ENCODE measurements at places on chromosomes 2 and 18.

GRCh38 chr2:132632000-132632649, 37.9 kb downstream of the LYPD1 start:
- DNase-seq = no peak

- no peak for DNase-seq
These were observed 36.1 kb downstream of the OTX1 start for GRCh38 chr2:63086687-63087086.

DNA sequence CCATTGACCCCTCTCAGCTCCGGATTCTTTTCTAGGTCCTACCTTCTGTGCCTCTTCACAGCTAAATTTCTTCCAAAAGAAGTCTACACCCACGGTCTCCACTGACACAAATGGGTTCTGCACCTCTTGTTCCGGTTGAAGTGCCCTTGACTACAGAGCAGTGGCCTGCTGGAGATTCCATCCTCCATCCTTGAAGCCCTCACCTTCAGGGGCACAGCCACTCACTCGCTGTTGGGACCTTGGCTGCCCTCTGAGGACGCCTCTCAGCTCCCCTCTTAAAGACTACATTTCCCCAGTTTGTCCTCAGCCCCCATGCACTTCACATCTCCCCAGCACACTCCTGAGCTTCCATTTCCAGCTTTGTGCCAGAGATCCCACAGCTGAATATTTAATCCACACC, 226.3 kb downstream of the ATAD2B start:
- DNase-seq = no peak

- DNase-seq = no peak
These were observed 50.8 kb downstream of the NCK2 start for GRCh38 chr2:105795575-105795934.

DNA sequence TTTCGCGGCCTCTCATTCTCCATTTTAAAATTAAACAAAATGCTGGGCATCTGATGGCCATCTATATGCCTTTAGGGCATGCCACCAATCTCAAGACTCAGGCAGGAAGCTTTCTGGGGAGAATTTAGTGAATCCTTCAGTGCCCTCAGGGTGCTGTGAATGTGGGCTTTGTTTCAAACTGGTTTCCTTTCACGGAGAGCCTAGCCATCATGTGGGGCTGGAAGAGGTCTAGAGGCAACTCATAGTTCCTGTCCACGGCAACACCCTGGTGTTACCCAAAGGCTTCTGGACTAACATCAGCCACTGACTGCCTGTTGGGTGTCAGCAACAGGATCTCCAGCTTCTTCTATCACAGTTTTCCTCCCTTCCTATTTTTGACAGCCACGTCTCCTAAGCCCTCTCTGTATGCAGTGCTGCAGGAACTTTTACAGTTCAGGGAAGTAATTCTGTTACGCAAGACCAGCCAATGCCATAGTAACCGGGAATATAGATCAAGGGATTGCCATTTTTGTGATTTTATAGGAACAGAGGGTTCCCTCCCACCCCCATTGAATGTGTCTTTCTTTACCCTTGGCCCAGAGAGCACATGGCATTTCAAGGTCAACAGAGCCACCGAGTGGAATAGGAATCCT, 7.9 kb upstream of the WDR33 start:
- no peak for DNase-seq

DNA sequence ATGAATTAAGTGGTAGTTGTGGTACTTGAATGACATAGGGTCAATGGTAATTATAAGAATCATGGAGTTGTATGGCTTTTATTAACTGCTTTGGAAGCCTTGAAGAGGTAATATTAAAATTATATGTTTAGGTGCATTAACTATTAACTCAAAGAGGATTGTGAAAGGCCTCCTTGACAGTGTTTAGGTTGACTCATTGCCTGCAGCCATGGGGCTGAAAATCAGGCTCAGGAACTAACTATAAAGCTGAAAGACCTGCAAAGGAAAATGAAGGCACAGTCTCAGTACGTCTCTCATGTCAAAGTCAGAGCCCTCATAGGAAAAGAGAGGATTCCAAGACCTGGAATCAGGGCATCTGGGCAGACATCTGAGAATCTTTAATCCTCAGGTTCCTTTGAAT, 31.0 kb downstream of the CACNB4 start:
- no peak for DNase-seq

DNA sequence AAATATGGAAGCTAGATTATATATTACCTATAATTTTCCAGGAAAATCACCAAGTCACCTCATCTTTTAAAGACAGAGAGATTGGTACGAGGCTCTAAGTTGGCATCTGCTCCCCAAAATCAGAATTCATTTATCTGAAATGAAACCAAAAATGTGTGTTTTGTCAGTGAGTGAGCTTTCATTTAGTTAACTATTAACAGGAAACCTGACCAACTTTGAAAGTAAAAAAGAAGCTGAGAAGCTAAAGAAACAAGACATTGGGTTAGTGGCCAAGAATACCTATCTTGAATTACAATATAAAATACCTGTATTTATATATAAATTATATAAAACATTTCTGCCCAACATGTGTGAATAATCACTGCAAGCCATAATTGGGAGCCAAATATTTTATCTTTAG, 1.9 kb downstream of the MPPE1 start:
- no peak for DNase-seq

DNA sequence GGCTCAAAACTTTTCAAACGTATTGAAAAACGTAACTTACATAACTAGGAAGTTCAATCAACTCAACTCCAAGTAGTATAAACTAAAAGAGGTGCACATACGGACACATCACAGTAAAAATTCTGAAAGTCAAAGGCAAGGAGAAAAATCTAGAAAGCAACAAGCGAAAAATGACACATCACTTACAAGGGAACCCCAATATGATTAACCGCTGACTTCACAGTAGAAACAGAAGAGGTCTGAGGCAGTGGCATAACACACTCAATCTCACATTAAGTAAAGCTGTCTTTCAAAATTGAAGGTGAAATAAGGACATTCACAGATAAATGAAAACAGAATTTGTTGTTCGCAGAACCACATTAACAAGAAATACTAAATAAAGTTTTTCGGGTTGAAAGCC, 32.7 kb downstream of the PPP4R1 start:
- no peak for DNase-seq

- DNase-seq = no peak
These were observed 67.6 kb downstream of the CELF4 start for GRCh38 chr18:37497853-37498518.

DNA sequence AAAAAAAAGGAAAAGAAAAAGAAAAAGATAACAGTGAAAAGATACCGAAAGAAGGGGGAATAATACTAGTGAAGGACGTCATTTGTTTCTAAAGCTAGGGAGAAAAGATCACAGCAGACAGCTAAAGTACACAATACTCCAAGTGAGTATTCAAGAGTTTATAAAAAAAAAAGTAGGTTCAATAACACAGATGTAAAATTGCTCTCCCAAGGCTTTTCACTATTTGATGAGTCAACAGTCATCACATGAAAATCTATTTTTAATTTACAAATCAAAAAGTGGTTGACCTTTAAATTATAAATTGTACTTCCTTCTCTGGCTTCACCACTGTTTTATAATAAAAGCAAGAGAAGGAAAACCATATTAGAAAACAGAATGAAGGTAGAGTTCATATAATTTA, 144.0 kb downstream of the ZRANB3 start:
- no peak for DNase-seq

DNA sequence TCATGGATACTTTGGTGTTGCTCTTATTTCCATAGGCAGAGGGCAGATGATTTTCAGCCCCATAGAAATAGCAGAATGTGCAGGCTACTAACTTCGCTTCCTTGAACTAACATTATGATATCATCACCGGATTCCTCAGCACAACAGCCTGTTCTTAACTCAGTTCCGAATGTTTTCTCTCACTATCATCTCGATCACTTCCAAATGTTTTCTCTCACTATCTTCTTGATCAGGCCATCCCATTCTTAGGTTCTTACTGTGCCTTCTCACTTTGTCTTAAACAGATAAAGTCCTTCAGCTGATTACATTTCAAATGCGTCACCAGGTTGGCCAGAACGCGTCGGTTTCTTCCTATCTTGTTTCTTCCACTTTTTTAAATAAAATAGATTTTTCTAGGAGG, 11.4 kb upstream of the MBD2 start:
- no peak for DNase-seq

DNA sequence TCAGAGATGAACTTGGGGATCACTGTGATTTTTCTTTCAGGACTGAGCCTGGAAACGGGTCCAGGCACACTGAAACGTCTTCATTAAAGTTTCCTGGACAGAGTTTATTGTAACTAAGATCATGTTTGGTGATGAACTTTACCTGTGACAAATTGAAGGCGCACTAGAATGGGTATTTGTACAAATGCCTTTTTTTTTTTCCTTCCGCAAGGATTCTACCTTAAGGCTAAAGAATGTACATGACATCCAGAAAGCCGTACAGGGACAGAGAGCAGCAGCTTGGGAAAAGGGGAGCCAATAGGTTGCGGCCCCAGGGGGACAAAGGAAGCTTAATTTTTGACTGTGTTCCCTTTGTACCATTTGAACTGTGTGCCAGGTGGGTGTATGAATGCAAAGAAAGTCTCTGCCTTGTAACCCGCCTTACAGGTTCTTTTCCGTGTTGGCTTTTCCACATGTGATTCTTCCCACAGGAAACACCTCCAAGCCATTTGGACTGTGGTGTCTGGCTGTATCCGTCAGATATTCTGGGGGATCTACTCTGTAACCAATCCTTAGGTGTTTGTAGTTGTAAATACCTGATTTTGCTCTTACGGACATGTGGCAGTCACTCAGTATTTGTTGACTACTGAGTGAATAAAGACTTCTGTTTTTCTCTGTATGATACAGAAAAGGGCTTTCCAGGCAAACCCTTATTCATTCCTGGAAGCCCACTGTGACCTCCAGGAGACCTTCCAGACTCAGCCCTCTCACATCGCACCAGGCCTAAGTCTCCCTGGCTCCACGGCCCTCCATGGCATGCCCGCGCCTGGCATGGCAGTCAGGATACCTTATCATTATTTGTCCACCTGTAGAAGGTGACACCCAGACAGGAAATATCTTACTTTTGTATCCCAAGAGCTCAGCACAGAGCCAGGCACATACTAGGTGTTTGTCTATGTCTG, 1.1 kb downstream of the LRRFIP1 start:
- DNase-seq = no peak

DNA sequence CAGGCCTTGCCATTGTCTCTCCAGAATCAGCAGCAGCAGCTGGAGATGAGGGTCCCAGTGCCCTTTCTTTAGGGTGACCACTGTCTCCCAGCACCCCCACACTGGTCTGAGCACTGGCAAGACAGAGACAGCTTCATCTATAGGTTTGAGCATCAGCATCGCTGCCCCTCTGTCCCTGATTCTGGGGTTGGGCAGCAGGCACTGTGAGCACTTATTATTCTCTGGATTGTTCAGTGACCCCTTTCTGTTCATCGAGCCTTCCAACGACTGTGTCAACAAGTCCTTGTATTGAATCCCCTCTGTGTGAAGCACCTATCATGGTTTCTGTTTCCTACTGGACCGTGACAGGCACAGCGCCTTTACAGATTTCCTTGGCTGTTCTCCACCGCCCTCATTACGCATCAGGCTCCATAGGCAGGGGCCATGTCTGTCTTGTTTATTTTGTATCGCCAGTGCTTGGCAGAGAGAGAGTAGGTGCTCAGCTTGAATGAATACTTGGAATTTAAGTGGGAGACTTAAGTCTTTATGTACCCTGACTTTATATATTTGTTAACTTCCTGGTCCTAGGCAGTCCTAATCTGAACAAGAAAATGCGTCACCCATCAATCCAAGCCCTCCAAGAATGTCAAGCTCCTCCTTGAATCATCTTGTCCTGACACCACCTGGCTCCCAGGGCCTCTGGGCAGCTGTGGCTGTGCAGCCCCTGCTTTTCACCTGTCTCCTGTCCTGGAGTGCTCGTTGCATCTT, 11.4 kb downstream of the MALL start:
- DNase-seq = no peak

DNA sequence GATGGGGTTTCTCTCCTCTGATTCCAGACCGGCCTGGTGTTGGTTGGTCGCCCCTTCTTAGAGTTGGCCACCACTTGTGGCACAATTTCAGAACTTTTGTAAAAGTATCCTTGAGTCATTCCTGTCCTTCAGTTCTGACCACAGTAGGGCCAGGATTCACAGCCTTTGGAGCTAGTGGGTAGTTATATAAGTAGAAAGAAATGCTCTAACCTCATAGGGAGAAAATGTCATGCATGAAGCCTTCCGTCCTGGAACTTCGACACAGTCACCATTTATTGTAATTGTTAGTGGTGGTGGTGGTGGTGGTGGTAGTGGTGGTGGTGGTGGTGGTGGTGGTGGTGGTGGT, 65.4 kb downstream of the EPAS1 start:
- DNase-seq = no peak

GRCh38 chr2:88834866-88835265, 143.4 kb downstream of the RPIA start:
- no peak for DNase-seq

DNA sequence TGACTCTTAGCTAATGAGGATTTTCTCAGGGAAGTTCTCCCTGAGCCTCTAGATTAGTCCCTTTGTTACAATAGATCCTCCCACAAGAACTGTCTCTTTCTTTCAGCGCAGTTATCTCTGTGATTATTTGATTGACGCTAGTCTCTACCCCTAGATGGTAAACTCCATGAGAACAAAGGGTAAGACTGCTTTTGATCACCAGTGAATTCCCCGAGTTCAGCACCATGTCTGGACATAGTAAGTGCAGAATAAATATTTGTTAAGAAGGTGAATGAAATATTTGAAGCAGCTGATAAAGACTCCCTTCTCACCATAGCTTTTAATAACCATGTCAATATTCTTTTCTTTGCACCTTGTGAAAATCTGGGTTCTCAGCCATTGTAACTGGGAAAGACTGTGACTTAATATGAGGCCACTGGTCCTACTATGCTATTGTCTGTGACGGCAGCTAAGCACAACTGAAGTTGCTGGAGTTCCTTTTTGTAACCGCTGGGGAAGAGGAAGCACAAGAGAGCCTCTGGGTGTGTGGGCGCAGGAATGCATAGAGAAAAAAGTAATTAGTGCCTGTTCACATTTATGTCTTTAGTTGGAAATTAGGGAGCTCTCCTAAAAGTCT, 214.7 kb downstream of the TGIF1 start:
- no peak for DNase-seq

GRCh38 chr2:207037896-207038295, 98.6 kb downstream of the CPO start:
- no peak for DNase-seq

DNA sequence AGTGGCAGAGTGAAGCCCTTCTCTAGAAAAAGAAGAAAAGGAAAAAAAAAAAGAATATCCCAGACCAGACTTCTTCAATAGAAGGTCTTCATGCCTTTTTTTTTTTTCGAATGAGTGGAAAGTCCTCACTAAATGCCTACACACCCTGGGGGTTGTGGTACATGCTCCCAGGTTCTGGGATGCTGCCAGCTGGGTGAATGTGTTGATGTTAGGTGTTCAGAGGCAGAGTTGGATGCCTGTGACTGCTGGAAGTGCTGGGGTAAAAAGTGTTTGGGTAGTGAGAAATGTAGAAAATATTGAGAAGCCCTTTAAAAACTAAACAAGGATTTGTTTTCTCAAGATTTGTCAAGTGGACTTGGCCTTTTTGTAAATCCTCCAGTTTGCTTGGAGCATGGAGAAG, 318.6 kb downstream of the SLC4A3 start:
- DNase-seq = no peak

GRCh38 chr18:29373000-29373399, 1196.1 kb upstream of the CDH2 start:
- no peak for DNase-seq

- DNase-seq = no peak
These were observed 78.3 kb downstream of the ADAM23 start for GRCh38 chr2:206521612-206522011.

GRCh38 chr2:99666256-99666655, 176.4 kb upstream of the REV1 start:
- no peak for DNase-seq

GRCh38 chr18:13461936-13462335, 243.4 kb downstream of the LDLRAD4 start:
- no peak for DNase-seq

GRCh38 chr18:24181806-24182205, 42.9 kb downstream of the CABYR start:
- DNase-seq = no peak

Data from anterior cingulate cortex (tissue), 58 donors.